CD8-positive, alpha-beta memory T cell (primary cell): ENCODE measurements at places on chromosomes 6 and 20.

DNA sequence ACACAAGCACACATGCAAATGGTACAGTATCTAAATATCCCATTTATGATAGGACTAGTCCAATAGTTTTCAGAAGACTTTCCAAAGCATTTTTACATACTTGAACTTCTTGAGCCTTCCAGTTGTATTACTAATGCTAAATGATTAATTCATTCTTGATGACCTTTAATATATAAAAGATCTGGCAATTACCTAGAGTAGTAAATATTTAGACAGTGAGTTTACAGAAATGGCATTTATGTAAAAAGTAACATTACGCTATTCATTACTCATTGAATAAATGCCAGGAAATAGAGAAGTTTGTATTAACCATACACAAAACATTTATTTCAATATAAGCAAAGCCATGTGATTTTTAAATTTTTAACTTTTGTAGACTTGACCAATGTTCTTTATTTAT lies 158.8 kb downstream of the DST start:
- no peak for DNase-seq

GRCh38 chr6:158381214-158381613 lies 68.9 kb downstream of the TULP4 start:
- DNase-seq, result no peak

GRCh38 chr20:57323034-57323433 lies 6.6 kb upstream of the SPO11 start:
- no peak for DNase-seq

DNA sequence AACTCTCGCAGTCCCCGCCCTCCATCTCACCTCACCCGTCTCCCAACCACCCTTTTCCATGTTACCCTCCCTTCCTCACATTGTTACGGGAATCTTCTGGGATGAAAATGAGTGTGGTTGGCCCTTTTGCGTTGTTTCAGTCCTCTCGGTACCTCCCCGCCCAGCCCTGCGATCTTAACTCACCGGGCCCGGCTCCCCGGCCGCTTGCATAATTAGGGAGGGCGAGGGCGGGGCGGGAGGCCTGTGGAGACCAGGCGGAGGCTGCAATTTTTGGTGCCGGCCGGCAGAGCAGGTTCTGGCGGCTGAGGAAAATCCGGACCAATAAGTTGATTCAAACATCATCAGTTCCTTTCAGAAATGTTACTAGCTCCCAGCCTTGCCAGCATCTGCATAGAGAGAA lies 25.2 kb downstream of the TFAP2B start:
- DNase-seq, result no peak

- DNase-seq, result no peak
Measured at GRCh38 chr6:170462366-170463020, 90.6 kb downstream of the PSMB1 start.

DNA sequence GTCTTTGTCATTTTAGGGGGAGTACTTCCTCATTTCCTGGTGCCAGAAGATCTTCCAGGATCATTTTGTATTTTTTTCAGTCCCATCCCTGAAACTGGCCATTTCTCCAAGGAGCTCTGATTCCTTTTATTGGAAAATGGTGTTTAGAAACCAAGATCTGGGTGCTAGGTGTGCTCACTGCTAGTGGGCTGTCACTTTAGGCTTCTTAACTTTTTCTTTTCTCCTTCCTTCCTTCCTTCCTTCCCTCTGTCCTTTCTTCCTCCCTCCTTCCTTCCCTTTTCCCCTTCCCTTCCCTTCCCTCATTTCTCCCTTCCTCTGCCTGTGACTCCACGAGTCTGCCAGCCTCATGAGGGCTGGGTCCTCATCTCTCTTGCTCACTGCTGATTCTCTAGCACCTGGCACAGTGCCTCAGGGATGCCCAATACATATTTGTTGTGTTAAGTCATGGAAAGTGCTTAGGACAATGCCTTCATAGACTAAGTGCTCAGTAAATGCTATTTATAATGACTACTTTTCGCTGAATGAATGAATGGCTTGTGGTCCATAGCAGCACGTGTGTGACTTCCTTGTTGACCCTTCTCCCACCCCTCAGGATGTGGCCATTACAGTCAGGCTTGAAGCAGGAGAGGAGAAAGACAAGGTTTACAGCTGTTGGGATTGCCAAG lies 36.9 kb downstream of the APCDD1L start:
- no peak for DNase-seq
